ENCODE measurements at places on chromosomes 6 and 20.

DNA sequence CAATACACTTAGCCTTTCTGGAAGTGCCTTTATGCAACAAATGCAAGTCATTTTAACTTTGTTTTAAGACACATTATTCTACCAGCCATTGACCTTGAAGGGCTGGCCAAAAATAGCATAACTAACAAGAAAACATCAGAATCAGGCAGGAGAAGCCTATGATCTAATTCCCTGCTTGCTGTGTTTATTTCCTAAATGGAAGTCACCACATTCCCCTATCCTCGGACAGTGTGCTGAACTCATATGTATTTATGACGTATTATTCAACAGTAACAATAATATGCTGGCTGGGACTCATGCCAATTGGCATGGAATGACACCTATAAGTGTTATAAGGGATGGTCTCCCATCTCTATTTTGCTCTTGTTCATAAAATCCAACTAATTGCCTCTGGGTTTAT is 140.7 kb downstream of the MAP3K7 start:
- no peak for DNase-seq

GRCh38 chr6:136983687-136984086 is 61.1 kb downstream of the IL20RA start:
- DNase-seq = no peak

GRCh38 chr6:119978274-119978889 is 628.8 kb upstream of the MAN1A1 start:
- no peak for DNase-seq

DNA sequence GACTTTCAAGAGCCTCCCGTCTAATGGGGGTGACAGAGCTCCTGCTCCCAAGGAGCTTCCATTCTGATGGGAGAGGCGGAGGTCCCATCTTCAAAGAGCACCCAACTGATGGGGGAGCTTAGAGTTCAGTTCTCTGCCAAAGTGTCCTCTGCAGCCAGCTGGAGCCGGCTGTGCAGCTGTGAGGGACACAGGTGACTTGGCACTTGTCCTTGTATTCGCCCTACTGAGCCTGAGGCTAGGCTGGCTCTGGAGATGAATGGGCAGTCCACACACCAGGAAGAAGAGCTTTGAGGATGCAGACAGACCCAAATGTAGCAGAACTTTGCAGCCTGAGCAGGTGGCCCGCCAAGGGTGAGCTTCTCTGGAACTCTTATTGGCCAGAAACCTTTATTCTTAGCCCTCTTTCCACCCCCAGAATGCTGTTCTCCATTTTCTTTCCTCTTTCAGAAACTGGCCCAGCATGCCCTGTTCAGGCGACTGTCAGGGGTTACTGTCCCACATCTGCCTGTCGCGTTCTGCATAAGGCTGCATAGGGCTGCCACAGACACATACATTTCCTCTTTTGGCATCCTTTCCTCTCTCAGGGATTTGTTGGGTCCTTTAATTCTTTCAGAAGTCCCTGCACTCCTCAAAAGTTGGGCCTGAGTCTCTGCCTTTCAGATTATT is 108.7 kb upstream of the LRFN2 start:
- DNase-seq = no peak

- DNase-seq = no peak
Measured at GRCh38 chr6:113709936-113710509, 147.1 kb upstream of the MARCKS start.
